ENCODE measurements at places on chromosomes 4 and X.
A peak's percentile ranks its signal among the peaks of the same experiment; 100 is the strongest.

DNA sequence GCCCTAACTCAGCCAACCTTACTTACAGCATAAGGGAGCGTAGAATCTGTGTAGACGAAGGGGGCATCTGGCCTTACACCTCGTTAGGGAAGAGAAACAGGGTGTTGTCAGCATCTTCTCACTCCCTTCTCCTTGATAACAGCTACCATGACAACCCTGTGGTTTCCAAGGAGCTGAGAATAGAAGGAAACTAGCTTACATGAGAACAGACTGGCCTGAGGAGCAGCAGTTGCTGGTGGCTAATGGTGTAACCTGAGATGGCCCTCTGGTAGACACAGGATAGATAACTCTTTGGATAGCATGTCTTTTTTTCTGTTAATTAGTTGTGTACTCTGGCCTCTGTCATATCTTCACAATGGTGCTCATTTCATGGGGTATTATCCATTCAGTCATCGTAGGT lies 14.6 kb downstream of the PLP1 start:
- DNase-seq = no peak

DNA sequence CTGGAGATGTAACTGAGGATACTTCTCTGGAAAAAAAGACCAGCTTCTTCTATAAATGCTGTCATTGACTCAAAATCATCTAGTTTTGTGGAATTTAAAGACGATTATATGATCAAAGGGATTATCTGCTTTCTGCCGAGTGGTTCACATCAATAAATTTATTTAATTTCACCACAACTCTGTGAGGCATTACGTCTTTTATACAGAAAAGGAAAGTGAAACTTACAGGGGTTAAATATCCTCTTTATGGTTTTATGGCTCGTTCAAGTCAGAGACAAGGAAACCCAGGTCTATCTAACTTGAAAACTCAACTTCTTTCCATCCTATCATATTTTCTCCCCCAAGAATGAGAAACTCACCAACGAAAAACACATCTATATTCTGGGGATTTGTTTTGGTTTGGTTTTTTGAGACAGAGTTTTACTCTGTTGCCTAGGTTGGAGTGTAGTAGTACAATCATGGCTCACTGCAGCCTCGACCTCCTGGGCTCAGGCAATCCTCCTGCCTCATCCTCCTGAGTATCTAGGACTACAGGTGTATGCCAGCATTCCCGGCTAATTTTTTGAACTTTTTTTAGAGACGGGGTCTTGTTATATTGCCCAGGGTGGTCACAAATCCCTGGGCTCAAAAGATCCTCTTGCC lies 377.9 kb upstream of the EMCN start:
- no peak for DNase-seq

GRCh38 chr4:141853091-141853764 lies 216.8 kb downstream of the IL15 start:
- no peak for DNase-seq

GRCh38 chrX:109871121-109871888 lies 131.6 kb upstream of the TMEM164 start:
- no peak for DNase-seq

DNA sequence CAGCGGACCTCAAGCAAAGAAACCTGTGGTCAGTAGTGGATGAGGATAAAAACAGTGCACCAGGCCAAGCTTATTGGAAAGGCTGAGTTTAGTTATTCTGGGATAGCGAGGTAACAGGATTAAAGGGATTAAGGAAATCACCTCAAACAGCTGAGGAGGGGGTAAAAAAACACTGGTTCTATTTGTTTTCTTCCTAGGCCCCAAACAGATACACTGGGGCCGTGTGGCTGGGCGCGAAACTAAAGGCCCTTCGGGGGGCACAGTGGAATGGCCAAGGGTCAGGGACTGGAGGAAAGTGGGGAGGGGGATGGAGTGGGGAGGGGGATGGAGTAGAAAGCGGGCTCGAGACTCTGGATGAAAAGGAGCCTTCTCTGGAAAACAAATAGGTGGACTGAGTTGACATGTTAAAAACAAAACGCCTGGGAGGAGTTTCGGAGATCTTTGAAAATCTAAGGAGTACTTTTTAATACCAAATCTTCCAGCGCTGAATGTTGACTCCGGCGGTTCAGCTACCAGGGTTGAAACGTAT lies 2.9 kb downstream of the SOX3 start:
- DNase-seq = no peak

DNA sequence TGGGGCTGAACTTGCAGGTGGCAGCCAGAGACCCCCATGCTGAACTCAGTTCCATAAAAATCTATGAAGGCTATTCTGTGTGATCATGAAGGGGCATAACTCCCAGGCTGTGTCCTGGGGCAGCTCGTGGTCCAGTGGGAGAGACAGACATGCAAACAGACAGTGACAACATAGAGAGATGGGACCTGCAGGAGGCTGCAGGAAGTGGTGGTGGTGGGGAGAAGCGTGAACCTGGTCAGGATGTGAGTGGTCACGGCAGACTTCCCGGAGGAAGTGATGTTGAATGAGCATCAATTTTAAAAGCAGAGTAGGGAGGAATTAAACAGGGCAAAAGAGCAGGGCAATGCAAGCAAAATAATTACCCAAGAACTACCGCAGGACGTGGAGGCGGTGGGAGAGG lies 23.2 kb upstream of the SORCS2 start:
- DNase-seq = no peak

GRCh38 chrX:20037186-20037585 lies 46.3 kb upstream of the BCLAF3 start:
- DNase-seq = no peak

- DNase-seq = peak; percentile 21
Observed at GRCh38 chr4:102569200-102569599, 68.0 kb downstream of the NFKB1 start.

DNA sequence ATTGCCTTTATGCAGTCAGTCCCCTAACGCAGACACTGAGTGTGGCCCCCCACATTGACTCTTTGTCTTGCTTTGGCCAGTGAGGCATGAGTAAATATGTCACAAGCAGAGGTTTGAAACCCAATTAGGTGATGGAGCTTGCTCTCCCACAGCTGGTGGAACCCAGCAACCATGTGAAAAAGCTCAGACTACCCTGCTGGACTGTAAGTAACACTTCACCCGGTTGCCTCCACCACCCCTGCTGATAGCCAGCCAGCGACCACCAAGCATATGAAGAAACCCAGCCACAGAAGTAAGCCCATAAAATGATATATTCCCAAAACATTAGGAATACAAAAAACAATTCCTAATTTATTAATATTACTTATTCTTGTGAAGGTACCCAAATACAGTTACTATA lies 21.6 kb upstream of the PDCL2 start:
- DNase-seq = no peak

GRCh38 chr4:147050356-147050765 lies 104.7 kb upstream of the TTC29 start:
- peak; percentile 18 for DNase-seq

GRCh38 chrX:599837-600715 lies 30.5 kb upstream of the SHOX start:
- DNase-seq = no peak

DNA sequence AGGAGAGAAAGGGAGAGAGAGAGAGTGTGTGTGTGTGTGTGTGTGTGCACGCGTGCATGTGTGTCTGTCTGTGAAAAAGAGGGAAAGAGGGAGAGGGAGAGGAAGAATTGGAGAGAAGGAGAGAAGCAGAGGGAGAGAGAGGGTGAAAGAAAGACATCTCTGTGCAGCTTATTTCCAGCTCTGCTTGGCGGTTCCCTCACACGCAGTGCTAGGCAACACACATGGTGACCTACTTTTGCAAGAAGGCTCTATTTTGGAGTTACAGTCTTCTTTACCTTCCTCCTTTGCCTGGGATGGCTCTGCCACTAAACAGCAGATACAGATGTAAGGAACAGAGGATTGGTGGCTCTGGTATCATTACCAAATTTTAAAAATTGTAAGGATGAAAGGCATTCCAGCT lies 40.1 kb downstream of the SLC16A2 start:
- no peak for DNase-seq

DNA sequence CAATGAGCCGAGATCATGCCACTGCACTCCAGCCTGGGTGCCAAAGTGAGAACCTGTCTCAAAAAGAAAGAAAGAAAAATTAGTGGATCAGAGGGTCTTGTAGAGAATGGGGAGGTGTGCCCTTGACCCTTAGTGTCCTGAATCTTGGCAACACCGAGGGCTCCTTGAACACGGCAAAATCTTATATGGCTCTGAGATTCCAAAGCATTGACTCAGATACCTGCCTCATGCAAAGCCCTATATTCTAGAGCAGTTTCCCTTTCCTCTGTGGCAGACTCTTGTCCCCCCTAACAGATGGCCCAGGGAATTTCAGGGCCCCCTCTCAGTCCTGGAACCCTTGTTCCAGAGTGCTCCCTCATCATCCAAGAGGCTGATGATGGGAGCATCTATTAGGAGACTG lies 6.8 kb downstream of the CLDN2 start:
- DNase-seq = no peak

- DNase-seq = no peak
Observed at GRCh38 chr4:26061248-26061986, 147.4 kb downstream of the SMIM20 start.

- no peak for DNase-seq
Observed at GRCh38 chr4:55949482-55949802, 697 bp downstream of the CEP135 start.

DNA sequence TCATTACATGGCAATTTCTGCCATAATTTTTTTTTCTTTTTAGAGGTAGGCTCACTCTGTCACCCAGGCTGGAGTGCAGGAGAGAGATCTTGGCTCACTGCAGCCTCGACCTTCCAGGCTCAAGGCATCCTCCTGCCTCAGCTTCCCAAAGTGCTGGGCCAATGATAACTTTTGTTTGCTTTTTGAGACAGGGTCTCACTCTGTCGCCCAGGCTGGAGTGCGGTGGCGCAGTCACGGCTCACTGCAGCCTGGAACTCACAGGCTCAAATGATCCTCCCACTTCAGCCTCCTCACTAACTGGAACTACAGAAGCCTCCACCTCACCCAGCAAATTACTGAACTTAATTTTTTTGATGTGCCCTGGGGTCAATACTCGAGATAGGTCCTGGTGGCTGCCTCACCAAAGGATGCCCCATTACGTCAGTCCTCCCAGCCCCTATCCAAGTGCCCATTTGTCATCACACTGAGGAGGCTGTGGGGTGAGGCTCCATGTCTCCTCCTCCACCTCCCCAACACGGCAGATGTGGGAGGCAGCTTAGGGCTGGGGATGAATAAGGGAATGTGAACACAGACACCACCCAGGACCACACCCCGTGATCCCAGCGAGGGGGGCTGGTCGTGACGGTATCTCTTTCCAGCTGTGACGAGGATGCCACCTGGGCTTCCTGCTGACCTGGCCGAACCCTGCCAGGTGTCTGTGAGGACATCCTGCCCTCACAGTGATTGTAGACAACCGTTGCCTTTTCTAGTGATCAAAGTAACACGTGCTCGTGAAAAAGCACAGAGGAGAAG lies 12.4 kb upstream of the NKX1-1 start:
- DNase-seq = no peak

GRCh38 chr4:129371926-129372325 lies 276.0 kb downstream of the C4orf33 start:
- no peak for DNase-seq

GRCh38 chr4:52126966-52127365 lies 75.9 kb downstream of the SPATA18 start:
- no peak for DNase-seq

DNA sequence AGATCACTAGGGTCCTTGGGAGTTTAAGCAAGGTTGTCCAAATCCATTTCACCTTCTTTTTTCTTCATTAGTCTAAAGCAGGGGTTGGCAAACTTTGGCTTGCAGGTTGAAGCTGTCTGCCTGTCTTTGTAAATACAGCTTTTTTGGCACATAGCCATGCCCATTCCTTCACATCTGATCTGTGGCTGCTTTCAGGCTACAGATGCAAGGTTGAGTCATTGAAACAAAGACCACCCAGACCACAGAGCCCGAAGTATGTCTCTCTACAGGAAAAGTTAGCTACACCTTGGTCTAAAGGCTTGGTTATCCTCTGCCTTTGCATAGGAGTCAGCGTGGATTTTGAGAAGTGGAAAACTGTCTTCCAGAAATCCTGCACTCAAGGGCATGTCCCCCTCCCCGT lies 238.1 kb upstream of the STS start:
- DNase-seq = no peak

GRCh38 chr4:126182336-126182735 lies 867.6 kb downstream of the FAT4 start:
- no peak for DNase-seq
